Stimulated activated CD4-positive, alpha-beta T cell treated with anti-CD3 and anti-CD28 coated beads, Interleukin-2, amount 100 ng/mL, for 24 hours (primary cell): ENCODE measurements at places on chromosomes 3 and 15.

- DNase-seq: peak; percentile 50
These were observed 33.7 kb downstream of the VIPR1 start for GRCh38 chr3:42535981-42536784.

GRCh38 chr15:64854526-64854925, 12.8 kb downstream of the PLEKHO2 start:
- DNase-seq: no peak

GRCh38 chr15:90266061-90266431, 574 bp downstream of the NGRN start:
- peak; percentile 55 for DNase-seq

- no peak for DNase-seq
These were observed 5.2 kb downstream of the HRH1 start for GRCh38 chr3:11159421-11159904.

DNA sequence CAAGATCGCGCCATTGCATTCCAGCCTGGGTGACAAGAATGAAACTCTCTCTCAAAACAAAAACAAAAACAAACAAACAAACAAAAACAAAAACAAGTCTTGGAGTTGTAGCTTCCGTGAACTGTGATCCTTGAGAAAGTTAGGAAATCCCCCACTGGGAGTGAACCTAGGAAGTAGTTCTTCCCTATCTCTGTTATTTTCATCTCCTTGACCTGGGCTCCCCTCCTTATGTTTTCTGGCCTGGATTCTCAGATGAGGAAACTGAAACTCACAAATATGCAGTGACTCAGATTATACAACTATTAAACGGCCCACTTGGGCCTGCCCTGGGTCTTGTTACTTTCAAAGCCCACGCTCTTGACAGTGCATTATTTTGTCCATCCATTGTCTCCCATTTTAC, 29.7 kb downstream of the SAXO2 start:
- DNase-seq: no peak

GRCh38 chr15:72825829-72826228, 42.3 kb upstream of the ADPGK start:
- no peak for DNase-seq

GRCh38 chr3:183252973-183253527, at the start of gene B3GNT5:
B3GNT5 (plus strand) TSS chr3:183253253; CDS start chr3:183269799, 16,546 bp downstream.
- DNase-seq: peak; percentile 55

DNA sequence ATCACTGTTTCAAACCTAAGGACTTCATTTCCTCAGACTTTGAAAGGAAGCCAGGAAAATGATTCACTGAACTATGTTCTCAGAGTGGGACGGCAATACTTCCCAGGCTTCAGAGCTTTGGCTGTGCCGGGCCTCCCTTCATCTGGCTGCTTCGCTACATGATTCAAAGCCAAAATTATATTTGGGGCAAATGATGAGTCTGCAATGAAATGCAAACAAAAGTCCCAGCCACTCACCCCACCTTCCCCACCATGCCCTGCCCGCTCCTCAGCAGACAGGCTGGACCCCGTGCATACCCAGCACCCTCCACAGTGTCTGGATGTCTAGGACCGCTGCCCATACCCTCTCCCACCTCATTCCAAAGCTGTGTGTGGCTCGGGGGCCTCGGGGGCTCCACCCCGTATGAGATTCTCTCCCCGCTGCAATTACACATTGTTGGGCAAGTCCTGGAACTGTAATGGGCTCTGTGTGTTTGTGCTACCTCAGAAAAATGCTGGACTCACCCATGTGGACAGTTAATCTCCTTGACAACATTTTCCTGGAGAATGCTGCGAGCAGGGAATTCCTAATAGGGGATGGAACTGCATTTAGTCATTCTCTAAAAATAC, 32.2 kb downstream of the ATP10A start:
- no peak for DNase-seq

DNA sequence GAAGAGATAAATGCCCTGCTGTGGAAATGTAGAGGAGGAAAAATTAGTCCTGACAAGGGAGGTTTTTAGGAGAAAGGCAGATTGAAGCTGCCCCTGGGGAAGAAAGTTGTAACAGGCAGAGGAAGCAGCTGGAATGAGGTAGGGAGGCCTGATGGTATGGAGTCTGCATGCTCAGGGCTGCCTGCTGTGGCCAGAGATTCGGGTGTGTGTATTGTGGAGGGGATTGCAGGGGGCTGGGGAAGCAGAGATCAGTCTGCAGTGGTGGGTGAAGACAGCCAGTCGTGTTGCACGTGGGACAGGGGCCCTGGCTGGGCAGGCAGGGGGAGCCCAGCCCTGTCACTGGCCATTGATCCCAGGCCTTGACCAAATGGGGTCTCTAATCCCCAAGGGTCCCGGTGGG, 96.5 kb downstream of the SLCO3A1 start:
- DNase-seq: no peak

- no peak for DNase-seq
These were observed 219.0 kb upstream of the PROK2 start for GRCh38 chr3:72003936-72004335.

- no peak for DNase-seq
These were observed 56.4 kb downstream of the PLD1 start for GRCh38 chr3:171753665-171754408.

DNA sequence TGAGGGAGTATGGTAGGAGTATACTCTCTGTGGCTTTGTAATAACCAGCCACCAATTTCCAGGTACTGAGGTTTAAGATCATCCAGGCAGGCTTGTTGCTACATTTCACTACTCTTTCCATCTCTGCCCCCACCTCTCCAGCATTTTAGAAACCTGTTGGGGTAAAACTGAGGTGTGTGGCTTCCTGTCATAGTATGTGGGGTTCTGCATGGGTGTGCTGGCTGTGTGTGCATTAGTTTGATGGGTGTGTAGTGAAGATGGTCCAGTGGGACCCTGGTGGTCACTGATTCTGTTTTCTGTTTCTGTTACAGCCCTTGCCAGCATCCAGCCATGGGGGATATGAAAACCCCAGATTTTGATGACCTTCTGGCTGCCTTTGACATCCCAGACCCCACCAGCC, 34.0 kb downstream of the ZNF592 start:
- DNase-seq: no peak

DNA sequence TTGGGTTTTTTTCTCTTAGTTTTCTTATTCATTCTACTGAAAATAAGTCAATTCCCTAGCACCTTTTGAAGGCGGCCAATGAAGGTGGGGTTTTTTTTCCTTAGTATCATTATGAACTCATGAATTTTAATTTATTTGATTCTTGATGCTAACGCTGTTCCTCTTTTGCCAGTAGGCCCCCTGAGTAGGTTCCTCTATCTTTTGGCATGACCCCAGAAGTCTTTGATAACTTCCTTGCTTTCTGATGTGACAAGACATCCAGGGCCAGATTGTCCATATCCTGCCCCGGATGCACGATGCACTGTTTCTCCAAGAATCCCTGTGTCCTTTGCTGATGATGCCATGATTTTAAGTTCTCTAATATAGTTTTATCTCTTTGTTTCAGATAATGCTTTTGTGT, 20.6 kb downstream of the LRRK1 start:
- no peak for DNase-seq

DNA sequence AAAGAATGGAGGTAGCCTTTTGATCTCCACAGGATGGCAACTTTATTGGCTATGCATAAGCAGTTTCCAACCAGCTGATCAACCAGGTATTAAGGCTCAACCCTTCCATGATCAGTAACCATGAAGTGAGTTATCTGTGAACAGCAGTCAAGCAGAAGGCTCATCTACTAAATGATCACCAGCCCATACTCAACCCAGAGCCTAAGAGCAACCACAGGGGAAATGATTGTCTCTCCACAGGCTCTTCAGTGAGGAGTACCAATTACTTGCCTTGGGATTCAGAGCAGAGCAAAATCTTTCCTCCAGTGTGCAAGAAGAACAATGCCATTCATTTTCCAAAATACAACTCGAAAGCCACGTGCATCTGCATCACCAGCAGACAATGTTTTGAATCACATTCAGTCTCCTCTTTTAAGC, 754.8 kb downstream of the ROBO1 start:
- DNase-seq: no peak
